Regular cardiac myocyte (primary cell): ENCODE measurements at places on chromosomes 1 and 21. TPM values are rescaled to one million over a fixed set of nuclear protein-coding genes. Genes with fewer than 3 reads are reported as not detected.

PLEKHA6 gene
- total RNA-seq, result under 0.01 TPM in 2 replicates

LYPLAL1 gene
- 22.6 and 45.4 TPM in 2 replicates for total RNA-seq

C1orf53 gene
- 4.4 and 10.1 TPM in 2 replicates for total RNA-seq

AVPR1B gene
- not detected in 2 replicates for total RNA-seq

SLX9 gene
- total RNA-seq, result 6.5 and 30.1 TPM in 2 replicates

LINGO4 gene
- total RNA-seq, result not detected in 2 replicates

AZIN2 gene
- 2.5 and 13.2 TPM in 2 replicates for total RNA-seq

BSDC1 gene
- total RNA-seq, result 46.6 and 83.4 TPM in 2 replicates

CROCC gene
- 17.2 and 17.4 TPM in 2 replicates for total RNA-seq

S100A12 gene
- not detected in 2 replicates for total RNA-seq

UROD gene
- 148 and 188 TPM in 2 replicates for total RNA-seq

PTPN7 gene
- not detected in 2 replicates for total RNA-seq

RGS7 gene
- 2.0 and 2.7 TPM in 2 replicates for total RNA-seq

TRIM67 gene
- under 0.01 TPM in 1 of 2 replicates, not detected in the other for total RNA-seq

FABP3 gene
- 2.7 and 2.8 TPM in 2 replicates for total RNA-seq

ZFP69B gene
- total RNA-seq, result 2.8 and 4.2 TPM in 2 replicates

TRIM17 gene
- total RNA-seq, result under 0.01 TPM in 1 of 2 replicates, not detected in the other

TMEM82 gene
- total RNA-seq, result not detected in 2 replicates

PYHIN1 gene
- total RNA-seq, result not detected in 2 replicates

NBPF20 gene
- total RNA-seq, result 1.7 and 2.3 TPM in 2 replicates

MOB3C gene
- 7.3 and 10.7 TPM in 2 replicates for total RNA-seq

TTC3 gene
- 208 and 317 TPM in 2 replicates for total RNA-seq

CLDN14 gene
- 0.85 TPM in 1 of 2 replicates, not detected in the other for total RNA-seq

CRTC2 gene
- 1.9 and 2.8 TPM in 2 replicates for total RNA-seq

TFF2 gene
- not detected in 2 replicates for total RNA-seq

CR1 gene
- not detected in 2 replicates for total RNA-seq

TOMM40L gene
- total RNA-seq, result 10.4 and 14.6 TPM in 2 replicates

CLDN17 gene
- not detected in 2 replicates for total RNA-seq

LEPR gene
- total RNA-seq, result 10.0 and 37.2 TPM in 2 replicates

DEPDC1 gene
- 4.2 and 64.8 TPM in 2 replicates for total RNA-seq

RNU1-1 gene
- under 0.01 TPM in 2 replicates for total RNA-seq

RHD gene
- under 0.01 TPM in 1 of 2 replicates, not detected in the other for total RNA-seq

CD34 gene
- 0.38 and 0.56 TPM in 2 replicates for total RNA-seq

EXTL1 gene
- total RNA-seq, result 0.56 and 0.58 TPM in 2 replicates

ALPL gene
- 4.8 and 13.2 TPM in 2 replicates for total RNA-seq

RNU1-2 gene
- total RNA-seq, result under 0.01 TPM in 2 replicates

OR2L2 gene
- not detected in 2 replicates for total RNA-seq

GNG4 gene
- total RNA-seq, result under 0.01 and 0.19 TPM in 2 replicates

SH2D1B gene
- not detected in 2 replicates for total RNA-seq

ZNF593OS gene
- total RNA-seq, result 0.28 TPM in 1 of 2 replicates, not detected in the other

TRABD2B gene
- total RNA-seq, result under 0.01 and 0.28 TPM in 2 replicates

PRRX1 gene
- total RNA-seq, result 101 and 189 TPM in 2 replicates

TEX38 gene
- total RNA-seq, result not detected in 2 replicates

TP73 gene
- not detected in 2 replicates for total RNA-seq

LAMB3 gene
- 3.5 and 11.3 TPM in 2 replicates for total RNA-seq

TCP10L gene
- total RNA-seq, result 0.19 and 0.85 TPM in 2 replicates

APCS gene
- not detected in 2 replicates for total RNA-seq

TACSTD2 gene
- 0.19 and 0.56 TPM in 2 replicates for total RNA-seq

HCN3 gene
- total RNA-seq, result 0.19 and 0.85 TPM in 2 replicates
